ENCODE measurements at places on chromosomes 2 and 18.

GRCh38 chr18:48034651-48035555, 104.4 kb upstream of the SMAD2 start:
- no peak for DNase-seq

DNA sequence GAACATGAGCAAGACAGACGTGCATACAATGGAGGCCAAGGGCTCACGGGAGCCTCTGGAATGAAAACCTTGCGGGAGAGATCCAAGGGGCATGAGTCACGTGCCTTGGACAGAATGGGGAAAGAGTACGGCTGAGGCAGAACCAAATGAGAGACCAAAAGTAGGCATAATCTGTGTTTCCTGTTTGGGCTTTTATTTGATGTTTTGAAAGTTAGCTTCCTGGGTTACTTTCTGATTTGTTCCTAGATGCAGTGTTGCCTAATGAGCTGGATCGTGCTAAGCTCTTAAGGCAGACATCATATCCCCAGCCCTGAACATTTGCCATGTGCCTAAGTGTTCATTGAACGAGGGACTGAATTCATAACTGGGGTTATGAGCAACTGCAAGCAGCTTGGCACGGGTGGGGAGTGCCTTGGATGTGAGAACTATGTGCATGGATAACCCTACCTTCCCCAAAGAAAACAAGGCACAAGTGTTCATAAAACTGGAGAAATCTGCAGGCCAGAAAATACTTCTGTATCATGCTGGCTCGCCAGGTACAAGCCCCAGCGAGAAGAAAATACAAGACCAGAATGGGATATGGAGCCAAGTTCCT, 60.3 kb upstream of the RPL31 start:
- no peak for DNase-seq

GRCh38 chr2:72414137-72414760, 266.6 kb upstream of the CYP26B1 start:
- no peak for DNase-seq

GRCh38 chr2:160557903-160558302, 64.3 kb upstream of the RBMS1 start:
- no peak for DNase-seq

- DNase-seq = no peak
Measured at GRCh38 chr18:76670564-76671288, 151.6 kb upstream of the ZNF236 start.

DNA sequence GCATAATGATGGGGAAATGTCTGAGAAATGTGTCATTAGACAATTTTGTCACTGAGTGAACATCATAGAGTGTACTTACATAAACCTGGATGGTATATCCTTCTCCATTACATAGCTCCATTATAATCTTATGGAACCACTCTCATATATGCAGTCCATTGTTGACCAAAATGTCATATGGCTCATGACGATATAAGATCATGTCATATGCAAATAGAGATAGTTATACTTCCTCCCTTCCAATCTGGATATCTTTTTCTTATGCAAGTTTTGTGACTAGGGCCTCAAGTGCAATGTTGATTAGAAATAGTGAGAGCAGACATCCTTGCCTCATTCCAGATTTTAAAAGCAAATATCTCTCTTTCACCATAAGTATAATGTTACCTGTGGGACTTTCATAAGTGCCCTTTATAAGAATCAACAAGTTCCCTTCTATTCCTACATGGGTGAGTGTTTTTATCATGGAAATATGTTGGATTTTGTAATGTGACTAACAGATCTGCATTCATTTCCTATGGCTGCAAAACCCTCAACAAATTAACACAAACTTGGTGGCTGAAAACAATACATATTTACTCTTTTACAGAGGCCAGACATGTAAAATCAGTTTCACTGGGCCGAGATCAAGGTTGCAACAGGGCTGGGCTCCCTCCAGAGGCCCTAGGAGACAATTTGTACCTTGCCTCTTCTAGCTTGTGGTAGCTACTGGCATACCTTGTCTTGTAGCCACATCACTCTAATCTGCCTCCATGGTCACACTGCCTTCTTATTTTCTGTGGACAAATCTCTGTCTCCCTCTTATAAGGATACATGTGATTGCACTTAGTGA, 21.6 kb upstream of the SULT1C4 start:
- DNase-seq = no peak

DNA sequence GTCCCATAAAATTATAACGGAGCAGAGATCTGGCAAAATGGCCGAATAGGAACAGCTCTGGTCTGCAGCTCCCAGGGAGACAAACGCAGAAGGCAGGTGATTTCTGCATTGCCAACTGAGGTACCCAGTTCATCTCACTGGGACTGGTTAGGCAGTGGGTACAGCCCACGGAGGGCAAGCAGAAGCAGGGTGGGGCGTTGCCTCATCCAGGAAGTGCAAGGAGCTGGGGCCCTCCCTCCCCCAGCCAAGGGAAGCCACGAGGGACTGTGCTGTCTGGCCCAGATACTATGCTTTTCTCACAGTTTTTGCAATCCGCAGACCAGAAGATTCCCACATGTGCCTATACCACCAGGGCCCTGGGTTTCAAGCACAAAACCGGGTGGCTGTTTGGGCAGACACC, 22.8 kb downstream of the ICA1L start:
- DNase-seq = no peak

GRCh38 chr2:181540421-181540820, 83.2 kb downstream of the ITGA4 start:
- no peak for DNase-seq

DNA sequence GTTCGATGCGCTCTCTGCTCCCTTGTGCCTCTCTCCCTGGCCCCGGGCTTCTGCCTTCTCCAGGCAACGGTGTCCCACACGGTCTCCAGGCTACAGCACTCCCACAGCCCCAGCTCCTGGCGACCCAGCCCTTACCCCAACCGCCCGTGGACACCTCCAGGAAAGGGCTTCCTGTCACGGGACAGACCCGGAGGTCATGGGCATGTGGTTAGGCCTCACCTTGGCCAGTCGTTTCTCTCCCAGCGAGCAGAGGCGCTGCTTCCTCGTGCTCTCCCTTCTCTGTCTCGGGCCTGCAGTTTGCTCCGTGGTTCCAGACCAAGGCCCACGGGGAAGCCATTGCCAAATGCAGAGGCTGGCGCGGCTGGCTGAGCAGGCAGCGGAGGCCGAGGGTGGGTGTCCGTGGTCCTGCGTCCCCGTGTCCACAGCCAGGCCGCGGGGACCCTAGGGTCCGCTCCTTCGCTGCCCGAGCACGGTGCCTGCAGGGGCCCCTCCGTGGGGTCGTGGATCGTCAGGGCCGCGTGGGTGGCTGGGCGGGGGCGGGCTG, 61.0 kb upstream of the IL1RL1 start:
- no peak for DNase-seq

GRCh38 chr2:121491518-121491917, 39.2 kb upstream of the RNU4ATAC start:
- no peak for DNase-seq

DNA sequence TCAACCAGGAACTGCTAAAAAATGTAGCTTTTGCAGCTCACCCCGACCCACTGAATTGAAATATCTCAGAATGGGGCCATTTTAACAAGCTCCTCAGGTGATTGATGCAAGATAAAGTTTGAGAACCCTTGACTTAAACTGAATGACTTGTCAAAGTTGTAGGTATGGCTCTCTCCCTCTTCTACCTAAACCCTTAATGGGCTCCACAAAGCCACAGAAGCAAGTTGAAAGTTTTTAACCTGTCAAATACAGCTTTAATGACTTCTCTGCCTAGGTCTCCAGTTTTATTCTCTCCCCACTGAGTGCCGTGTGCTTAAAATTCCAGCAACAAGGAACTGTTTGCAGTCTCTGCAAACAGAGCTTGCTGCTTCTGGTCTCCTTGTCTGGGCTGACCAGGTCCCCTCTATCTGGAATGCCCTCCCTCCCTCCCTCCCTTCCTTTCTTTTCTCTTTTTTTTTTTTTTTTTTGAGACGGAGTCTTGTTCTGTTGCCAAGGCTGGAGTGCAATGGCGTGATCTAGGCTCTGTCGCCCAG, 19.7 kb upstream of the RNF125 start:
- DNase-seq = no peak

- DNase-seq = no peak
Measured at GRCh38 chr18:49694402-49694801, 118.9 kb downstream of the ACAA2 start.

DNA sequence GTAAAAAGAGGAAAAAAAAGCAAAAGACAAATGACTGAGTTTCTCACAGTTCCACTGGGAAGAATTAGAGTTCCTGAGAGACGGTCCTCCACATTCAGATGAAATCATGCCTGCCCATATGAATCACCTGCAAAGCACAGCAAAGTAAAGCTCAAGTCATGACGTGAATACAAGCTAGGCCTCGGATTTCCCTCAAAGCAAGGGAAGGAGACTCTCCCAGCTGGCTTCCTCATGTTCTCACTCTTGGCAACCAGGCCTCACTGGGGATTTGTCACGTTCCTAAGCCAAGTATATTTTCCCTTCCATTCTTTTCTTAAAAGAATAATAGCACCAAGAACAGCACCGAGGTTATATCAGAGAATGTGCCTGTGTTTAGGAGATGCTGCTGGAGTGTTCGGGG, 47.0 kb downstream of the CYP27C1 start:
- DNase-seq = no peak

- no peak for DNase-seq
Measured at GRCh38 chr2:216741223-216741593, 45.9 kb upstream of the IGFBP5 start.

Data from pulmonary artery endothelial cell (primary cell).